ENCODE measurements at places on chromosomes 3 and 15.

- DNase-seq = no peak
Observed at GRCh38 chr15:100726421-100727190, 124.2 kb downstream of the ASB7 start.

- peak; percentile 42 for DNase-seq
Observed at GRCh38 chr3:169668957-169669741, 5.6 kb upstream of the MECOM start.

- no peak for DNase-seq
Observed at GRCh38 chr3:190655933-190656332, 142.0 kb downstream of the IL1RAP start.

DNA sequence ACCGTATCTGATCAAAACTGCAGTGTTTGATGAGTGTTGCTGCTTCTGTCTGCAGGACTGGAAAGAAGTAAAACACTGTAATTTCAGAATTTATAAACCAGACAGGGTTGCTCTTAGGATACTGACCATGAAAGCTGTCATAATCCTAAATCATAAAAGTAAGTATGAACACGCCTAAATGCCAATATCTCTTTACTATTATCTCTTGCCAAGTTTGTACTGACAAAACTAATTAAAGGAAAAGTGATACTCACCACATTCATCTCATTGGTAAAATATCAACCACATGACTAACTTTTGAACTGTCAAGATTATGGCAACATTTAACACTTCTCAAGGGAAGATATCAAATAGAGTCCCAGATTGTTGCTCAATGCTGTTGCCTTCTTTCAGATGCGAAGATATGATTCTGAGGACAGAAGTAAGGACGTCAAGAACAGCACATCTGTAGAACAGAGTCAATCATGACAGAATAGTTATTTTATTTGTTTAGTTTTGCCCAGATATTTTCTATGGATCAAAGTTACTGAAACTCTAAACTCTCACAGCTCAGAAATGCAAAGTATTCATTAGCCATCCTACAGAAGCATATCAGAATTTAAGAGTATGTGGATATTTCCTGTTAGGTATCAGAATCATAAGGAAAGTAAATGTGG is 61.4 kb upstream of the COL8A1 start:
- DNase-seq = no peak

- no peak for DNase-seq
Observed at GRCh38 chr15:77790481-77790880, 157.8 kb upstream of the LINGO1 start.

All from NCI-H1048 (cell line).